Dermis microvascular lymphatic vessel endothelial cell (primary cell): ENCODE measurements at places on chromosomes 12 and 14. TPM values are rescaled to one million over a fixed set of nuclear protein-coding genes. Genes with fewer than 3 reads are reported as not detected.

The NANOG gene
- not detected in 2 replicates for total RNA-seq

The DNAL1 gene
- 4.7 and 5.1 TPM in 2 replicates for total RNA-seq

The TAS2R9 gene
- not detected in 2 replicates for total RNA-seq

The TPPP2 gene
- not detected in 2 replicates for total RNA-seq

The ASCL1 gene
- total RNA-seq, result not detected in 2 replicates
